ENCODE measurements at places on chromosomes 3 and 15.

GRCh38 chr3:52084954-52085680, 28.7 kb upstream of the DUSP7 start:
- DNase-seq, result no peak

- no peak for DNase-seq
These were observed 13.7 kb downstream of the PAK6 start for GRCh38 chr15:40252438-40253166.

DNA sequence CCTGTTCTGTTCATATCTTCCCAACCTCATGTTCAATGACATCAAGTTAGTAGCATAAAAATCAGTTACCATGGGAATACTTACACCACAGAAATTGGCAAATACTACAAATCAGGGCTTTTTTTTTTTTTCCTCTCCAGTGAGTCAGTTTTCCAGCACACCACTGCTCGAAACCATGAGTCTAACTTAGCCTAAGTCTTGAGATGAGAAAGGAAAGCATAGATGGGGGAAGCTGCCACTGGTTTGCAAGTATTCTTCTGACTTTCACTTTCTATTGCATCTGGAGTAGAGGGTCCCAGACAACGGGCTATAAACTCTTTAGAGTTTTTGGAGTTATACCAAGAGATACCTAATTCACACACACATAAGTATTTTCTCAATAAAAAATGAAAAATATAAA, 416.1 kb upstream of the LMCD1 start:
- DNase-seq, result no peak

DNA sequence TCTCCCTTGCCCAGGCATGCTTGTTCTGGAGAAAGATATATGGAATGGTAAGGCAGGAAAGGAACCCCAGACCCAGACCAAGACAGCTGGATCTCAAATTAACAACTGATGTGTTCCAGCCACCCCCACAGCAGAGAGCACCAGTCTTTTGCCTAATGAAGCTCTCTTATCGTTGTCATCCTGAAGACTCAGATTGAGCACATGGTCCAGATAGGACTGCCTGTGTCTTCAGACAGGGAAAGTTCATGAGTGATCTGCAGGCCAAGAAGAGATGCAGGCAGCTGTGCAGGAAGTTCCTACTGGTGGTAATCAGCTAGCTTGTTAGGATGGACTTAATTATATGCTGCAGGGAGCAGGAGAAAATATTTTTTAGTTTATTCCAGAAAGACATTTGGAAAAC, 53.3 kb downstream of the PPP2R3A start:
- DNase-seq, result no peak

DNA sequence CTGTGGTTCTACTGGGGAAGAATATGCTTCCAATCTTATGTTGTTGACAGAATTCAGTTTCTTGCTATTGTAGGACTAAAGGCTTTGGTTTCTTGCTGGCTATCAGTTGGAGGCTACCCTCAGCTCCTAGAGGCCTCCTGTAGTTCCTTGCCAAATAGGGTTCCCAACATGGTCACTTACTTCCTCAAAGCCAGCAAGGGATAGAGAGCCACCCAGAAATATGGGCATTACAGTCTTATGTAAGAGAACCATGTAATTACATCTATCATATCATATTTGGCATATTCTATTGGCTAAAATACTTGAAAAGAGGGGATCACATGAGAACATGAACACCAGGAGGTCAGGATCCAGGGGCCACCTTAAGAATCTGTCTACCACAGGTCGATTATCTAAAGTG, 6.2 kb upstream of the COX17 start:
- no peak for DNase-seq

DNA sequence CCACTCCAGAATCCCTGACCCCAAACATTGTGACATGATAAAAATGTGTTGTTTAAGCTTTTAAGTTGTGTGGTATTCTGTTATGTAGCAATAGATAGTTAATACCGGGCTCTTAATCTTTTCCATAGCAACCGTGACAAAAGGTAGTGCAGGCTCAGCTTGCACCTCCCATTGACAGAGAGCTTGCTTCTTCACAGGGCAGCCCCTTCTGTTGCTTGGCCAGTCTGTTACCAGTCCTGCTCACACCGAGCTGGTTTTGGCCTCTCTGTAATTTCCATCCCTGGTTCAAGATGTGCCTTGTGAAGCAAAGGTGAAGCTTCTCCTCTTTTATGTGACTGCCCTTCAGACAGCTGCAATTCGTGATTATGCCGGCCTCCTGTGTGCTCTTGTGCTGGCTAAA, 86.9 kb downstream of the CRYGS start:
- DNase-seq, result no peak

DNA sequence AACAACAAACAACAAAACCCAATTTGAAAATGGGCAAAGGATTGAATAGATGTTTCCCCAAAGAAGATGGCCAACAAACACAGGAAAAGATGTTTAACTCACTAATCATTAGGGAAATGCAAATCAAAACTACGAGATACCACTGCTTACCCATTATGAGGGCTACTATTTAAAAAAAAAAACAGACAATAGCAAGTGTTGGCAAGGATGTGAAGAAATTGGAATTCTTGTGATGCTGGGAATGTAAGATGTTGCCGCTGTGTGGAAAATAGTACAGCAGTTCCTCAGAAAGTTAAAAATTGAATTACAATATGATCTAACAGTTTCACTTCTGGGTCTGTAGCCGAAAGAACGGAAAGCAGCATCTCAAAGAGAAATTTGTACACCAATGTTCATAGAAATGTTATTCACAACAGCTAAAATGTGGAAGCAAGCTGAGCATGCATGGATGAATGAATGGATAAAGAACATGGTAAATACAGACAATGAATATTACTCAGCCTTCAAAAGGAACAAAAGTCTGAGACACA, 121.9 kb downstream of the CHSY1 start:
- DNase-seq, result no peak

- peak; percentile 49 for DNase-seq
These were observed 32.7 kb downstream of the STARD9 start for GRCh38 chr15:42608110-42608531.

DNA sequence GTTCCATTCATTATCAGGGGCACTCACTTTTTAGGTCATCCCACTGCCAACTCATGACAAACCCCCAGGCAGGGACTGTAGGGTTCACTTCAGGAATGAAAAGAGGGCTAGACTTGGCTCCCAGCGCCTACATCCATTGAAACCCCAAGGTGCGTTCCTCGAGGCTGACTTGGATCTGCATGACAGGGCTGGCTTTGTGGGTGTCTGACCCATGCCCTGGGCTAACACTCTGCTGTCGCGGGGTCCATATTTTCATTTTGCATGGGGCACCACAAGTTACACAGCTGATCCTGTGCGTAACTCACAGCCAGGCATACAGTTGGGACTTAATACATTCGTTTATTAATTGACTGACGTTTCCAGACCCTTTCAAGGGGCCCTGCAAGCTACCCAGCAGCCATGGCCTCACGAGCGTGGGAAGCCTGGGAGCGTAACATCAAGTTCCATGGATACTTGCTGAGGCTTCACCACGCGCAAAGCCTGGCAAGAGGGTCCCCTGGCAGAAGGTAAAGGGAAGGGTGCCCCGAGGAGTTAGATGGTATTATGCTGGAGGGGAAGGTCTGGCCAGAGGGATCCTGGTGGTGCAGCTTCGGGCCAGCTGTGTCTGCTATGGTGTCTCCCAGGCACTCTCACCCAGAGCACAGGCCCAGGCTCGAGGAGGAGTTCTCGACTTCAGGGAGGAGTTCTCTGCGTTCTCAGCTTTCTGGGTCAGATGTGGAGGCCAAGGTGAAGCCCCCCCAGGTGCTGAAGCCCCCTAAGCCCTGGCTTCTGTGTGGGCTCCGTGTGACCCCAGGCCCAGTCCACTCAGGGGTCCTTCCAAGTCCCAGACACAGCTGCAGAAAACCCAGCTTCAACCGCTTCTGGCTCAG, 85.4 kb downstream of the ADAMTS17 start:
- no peak for DNase-seq

GRCh38 chr3:18883571-18883970, 264.7 kb upstream of the KCNH8 start:
- no peak for DNase-seq

DNA sequence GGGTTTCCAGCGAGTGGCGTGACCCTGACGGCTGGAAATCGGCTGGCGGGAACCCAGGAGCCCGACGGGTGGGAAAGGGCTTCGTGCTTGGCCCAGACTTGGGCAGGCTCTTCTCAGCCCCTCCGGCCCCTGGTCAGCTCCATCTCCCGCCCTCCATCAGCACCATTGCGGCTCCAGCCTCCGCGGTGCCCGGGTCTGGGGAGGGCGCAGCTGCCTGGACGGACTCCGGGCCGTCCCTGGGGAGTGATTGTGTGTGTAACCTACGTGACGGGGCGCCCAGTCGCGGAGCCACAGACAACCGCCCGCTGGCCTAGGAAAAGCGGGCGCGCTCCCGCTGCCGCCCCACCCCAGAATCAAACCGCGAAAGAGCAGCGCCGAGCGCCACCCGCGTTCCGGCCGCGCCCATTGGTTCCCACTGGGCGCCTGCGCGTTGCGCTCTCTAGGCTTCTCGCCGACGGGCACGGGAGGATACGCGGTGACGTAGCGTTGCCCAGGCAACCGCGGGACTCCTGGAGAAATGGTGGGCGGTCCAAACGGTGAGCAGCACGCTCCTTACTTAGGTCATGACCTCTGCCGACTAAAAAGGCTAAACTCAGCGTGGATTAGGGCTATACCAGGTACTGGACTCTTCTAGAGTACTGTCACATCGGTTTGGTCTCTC, at the start of gene CFAP20DC:
CFAP20DC (minus strand) TSS at position 355 of the 661 bp plus-strand sequence. CDS start 394 bp downstream, outside the sequence.
- peak; percentile 66 for DNase-seq

DNA sequence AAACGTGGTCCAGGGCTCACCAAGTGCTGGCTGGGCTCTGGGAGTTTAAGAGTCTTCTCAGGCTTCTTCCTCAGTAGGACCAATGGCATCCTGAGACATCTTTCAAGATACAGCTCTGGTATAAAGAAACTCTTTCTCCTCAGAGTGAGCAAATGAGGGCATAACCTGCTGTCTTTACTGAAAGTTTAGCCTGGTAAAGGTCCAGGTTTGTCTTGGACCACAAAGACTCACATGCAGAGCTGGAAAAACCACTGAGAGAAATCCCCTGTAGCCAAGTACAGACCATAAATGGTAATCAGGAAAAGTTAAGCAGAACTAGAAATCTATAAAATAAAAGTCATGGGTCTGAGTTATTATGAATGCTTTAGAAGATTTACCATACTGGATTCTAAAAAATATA, 23.1 kb downstream of the CD47 start:
- no peak for DNase-seq

DNA sequence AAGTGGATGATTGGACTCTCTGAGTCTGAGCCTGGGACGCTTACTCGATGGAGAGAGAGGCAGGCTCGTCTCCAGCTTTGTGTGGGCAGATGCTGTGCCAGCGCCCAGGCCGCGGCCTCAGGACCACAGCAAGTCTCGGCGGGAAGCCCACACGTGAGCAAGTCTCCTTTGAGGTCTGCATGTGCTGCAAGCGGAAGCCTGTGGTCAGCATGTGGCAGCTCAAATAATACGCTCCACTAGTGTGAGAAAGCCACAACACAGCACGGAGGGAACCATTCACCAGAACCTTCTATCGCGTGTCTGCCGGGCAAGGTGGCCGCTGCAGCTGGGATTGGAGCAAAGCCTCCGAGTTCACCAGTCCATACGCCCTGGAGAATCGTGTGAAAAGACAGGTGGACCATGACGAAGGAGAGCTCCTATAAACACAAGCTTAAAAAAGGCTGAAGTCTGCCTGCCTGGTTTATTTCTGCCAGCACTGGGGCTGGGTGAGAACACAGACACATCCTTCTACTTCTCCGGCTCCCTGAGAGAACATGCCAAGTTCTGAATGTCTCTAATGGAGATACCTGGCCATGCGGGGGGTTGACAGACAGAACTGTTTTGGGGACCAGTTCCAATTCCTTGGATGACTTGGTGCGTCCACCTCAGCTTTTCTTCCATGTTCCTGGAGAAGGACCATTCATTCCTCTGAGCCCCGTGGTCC, 82.0 kb upstream of the LRIG1 start:
- no peak for DNase-seq

GRCh38 chr15:60592371-60593169, 113.6 kb upstream of the ICE2 start:
- DNase-seq, result peak; percentile 85

DNA sequence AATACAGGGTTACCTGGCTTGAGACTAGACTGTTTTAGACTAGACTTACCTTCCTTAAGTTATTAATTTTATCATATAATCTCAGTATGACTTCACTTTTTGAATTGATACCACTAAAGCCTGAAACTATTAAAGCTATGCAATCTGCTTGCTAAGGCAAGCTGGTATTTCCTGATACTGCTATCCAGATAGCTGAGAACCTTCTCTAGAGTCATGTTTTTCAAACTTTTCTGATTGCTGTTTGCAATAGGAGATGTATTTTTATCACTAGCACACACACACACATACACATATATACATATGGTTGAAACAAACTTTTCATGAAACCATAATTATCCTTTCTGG, 9.3 kb upstream of the MAGI1 start:
- DNase-seq, result no peak

DNA sequence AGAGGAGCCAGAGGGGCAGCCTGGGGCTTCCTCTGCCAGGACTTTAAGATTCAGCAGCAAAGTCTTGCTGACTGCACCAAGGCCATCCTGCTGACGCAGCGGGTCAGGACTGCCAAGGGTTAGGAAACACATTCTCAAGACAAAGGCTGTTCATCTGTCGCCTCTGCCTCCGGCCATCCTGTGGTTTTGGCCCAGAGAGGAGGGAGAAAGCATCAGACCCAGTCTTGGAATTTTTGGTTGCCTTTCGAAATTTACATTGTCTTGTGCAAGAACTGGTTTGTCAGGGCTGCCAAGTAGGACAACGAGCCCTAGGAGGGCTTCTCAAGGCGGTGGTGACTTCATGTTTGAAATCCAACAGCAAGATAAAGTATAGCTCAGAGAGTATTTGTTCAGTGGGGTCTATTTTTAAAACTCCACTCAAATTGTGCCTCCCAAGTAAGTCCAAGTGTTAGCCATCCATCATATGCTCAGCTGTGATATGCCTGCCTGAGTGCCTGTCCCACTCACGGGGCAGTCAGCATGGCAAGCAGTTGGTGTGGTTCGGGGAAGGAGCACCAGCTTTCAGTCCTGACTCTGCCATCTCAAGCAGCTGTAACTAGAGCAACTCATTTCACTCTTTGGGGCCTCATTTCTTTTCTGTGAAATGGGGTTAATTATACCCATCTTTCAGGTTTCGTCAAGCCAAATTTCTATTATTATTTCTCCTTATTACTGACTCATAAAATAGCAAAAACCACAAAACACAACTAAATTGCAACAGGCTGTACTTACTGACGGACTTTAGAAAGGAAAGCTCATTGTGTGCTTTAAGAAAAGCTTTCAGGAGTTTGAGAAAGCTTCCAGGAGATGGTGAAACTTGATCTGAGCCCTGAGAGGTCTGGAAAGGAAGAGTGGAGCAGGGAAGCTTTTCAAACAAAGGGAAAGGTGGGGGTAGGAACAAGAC, 42.4 kb upstream of the RHO start:
- DNase-seq, result peak; percentile 83

- peak; percentile 7 for DNase-seq
These were observed 7.6 kb downstream of the CORO2B start for GRCh38 chr15:68586274-68586961.

DNA sequence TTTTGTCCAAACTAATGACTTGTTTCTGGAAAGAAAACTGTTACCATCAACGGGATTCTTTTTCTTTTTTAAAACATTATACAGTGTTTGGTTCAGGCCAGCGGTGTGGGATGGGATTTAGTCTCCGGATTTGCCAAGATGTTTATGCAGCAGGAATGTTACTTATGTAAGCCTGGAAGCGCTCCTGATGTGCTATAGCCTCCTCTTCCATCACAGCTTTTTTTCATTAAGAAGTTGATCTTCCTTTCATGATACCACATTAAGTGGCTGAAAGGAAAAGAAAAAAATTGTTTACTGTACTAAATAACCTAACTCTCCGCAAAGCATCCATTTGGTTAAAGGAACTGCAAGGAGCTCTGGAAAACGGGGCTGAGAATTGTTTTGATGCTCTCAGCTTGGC, 120.5 kb upstream of the ALDH1A3 start:
- no peak for DNase-seq

All from pons (tissue), 1 donor.